ENCODE measurements at places on chromosomes 1 and 21. TPM values are rescaled to one million over a fixed set of nuclear protein-coding genes. Genes with fewer than 3 reads are reported as not detected.
A peak's percentile ranks its signal among the peaks of the same experiment; 100 is the strongest.

Gene TRAPPC10
- total RNA-seq: 43.5 TPM

Gene ATP1A2
- 7.9 TPM for total RNA-seq

Gene ROR1
- total RNA-seq: 23.2 TPM

Gene HENMT1
- 3.6 TPM for total RNA-seq

Gene HFM1
- total RNA-seq: 1.0 TPM

Gene CELA3B
- total RNA-seq: not detected

Gene CD5L
- total RNA-seq: 0.17 TPM

Gene BSDC1
- total RNA-seq: 80.5 TPM

Gene HES2
- 0.26 TPM for total RNA-seq

Gene HSD3B2
- not detected for total RNA-seq

DNA sequence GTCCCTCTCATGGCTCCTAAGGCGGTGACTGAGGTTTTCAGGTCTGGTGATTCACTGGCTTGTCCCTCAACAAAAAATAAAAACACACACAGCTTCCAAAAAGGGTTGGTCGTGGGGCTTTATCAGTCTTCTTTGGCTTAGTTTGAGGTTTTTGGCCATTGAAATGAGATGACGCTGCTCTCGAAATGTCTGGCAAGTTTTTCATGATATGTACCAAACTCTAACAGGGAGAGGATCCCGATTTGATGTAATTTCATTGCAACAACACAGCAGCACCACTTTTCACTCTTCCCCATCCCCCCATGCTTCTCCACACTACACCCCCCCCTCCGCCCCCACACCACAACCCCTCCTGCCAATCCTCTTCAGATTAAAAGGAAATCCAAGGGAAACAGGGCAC is 187.1 kb upstream of the NFIA start:
- DNase-seq: no peak
- no peaks in the 10 kb centered on the region for H3K36me3 ChIP-seq
- H3K27me3 ChIP-seq: no peaks in the 10 kb centered on the region
- no peaks in the 10 kb centered on the region for H3K4me1 ChIP-seq

GRCh38 chr1:62438163-62438562 is 1.3 kb downstream of the USP1 start:
- peaks cover 4% of the 10 kb centered on the region for H3K4me1 ChIP-seq
- H3K4me3 ChIP-seq: no peak overlapping the region
- no peaks in the 10 kb centered on the region for H3K27me3 ChIP-seq
- H3K36me3 ChIP-seq: peaks cover 2% of the 10 kb centered on the region
- peak; percentile 24 for DNase-seq

GRCh38 chr1:94039871-94040569 is 80.9 kb downstream of the ABCA4 start:
- no peak overlapping the region for H3K4me3 ChIP-seq
- H3K27ac ChIP-seq: no peak overlapping the region
- no peak for DNase-seq
- peaks cover 10% of the 10 kb centered on the region for H3K4me1 ChIP-seq

DNA sequence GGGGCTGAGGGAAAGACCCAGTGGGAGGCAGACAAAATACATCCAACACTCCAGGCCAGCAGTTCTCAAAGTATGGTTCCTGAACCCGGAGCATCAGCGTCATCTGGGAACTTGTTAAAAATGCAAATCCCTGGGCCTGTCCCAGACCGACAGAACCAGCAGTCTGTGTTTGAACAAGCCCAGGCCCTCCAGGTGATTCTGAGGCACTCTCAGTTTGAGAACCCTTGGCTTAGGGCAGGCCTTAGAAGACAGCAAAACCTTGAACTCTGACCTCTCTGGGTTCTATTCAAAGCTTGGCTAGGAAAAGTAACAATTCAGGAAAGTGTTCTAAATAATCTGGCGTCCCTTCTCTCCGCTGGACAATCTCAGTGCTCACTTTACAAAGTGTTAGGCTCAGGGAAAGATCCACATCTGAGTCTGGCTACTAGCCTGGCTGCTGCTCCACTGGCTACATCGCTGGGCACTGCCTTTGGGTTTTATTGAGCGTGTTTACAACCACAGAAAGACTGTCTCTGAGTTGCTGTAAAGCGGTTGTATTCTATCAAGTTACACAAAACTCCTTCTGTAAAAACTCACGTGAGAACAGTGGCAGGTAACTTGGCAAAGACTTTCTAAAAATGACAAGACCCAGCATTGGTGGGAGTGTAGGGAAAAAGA is 166.1 kb downstream of the HIVEP3 start:
- H3K27ac ChIP-seq: peak overlapping the region; percentile 52
- H3K36me3 ChIP-seq: no peaks in the 10 kb centered on the region
- DNase-seq: no peak
- no peaks in the 10 kb centered on the region for H3K27me3 ChIP-seq
- no peaks in the 10 kb centered on the region for H3K4me1 ChIP-seq

DNA sequence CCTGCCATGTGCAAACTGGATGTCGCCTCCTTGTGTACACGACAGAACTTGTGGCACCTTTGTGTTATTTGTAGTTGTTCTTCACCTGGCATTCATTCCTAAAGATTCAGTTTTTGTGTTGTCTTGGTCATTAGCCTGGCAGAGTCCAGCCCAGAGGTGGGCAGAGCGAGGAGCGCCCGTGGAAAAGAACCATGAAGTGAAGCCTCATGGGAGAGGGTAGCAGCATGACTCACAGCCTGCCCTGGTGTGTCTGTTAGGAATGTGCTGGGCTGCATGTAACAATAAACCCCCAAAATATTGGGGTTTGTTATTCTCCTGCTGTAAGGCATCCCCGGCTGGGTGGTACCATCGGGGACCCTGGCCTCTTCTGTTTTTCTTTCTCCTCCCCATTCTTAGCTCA is 124.9 kb upstream of the TMEM51 start:
- H3K27me3 ChIP-seq: no peaks in the 10 kb centered on the region
- no peak for DNase-seq
- H3K4me3 ChIP-seq: no peak overlapping the region
- H3K27ac ChIP-seq: no peak overlapping the region

GRCh38 chr1:236284291-236284721 is 2.5 kb upstream of the ERO1B start:
- no peaks in the 10 kb centered on the region for H3K36me3 ChIP-seq
- peaks cover 1% of the 10 kb centered on the region for H3K4me1 ChIP-seq
- H3K27me3 ChIP-seq: no peaks in the 10 kb centered on the region
- DNase-seq: no peak
- no peak overlapping the region for H3K27ac ChIP-seq
- H3K4me3 ChIP-seq: no peak overlapping the region

GRCh38 chr1:54968551-54968950 is 11.9 kb upstream of the TMEM61 start:
- H3K4me3 ChIP-seq: peak overlapping the region; percentile 8
- no peaks in the 10 kb centered on the region for H3K36me3 ChIP-seq

- H3K4me1 ChIP-seq: no peaks in the 10 kb centered on the region
- H3K36me3 ChIP-seq: no peaks in the 10 kb centered on the region
- DNase-seq: peak; percentile 58
- no peak overlapping the region for H3K27ac ChIP-seq
- H3K4me3 ChIP-seq: no peak overlapping the region
Observed at GRCh38 chr1:205444931-205445645, 10.8 kb downstream of the BLACAT1 start.

DNA sequence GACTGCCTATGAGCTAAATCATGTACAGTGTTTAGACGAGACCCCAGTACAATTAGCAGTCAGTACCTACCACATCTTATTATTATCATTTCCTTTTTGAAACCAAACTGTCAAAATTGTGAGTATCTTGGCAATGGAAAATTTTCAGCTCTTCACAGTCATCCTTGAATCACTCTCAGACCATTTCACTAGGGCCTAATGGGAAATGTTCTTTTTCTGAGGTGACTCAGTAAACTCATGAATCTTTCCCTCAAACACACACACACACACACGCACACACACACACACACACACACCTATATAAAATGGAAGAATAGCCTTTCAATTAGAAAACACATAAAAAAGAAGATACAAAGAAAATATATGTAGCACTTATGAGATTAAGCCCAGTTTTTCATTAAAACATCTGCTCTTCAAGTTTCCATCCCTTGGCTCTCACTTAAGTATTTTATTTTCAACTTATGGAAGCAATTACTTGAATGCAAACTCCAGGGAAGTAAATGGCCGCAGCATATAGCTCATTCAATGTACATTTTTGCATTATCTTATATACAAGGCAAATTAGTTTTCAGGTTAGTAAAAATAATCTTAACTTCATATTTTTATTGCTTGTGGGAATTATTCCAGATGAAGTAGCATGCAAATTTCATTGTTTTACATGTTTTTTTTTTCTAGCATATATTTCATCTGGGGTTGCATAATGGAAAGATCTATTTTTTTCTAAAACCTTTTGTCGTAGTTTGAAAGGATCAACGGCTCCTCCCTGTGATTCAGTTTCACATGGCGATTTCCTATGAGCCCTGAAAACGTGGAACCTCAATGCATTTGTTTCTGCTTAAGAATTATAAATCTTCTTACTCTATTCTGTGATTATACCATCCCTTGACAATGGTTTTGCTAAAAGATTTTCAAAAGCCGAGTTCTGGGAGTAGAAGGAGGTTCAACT is 46.3 kb upstream of the TMPRSS15 start:
- H3K27me3 ChIP-seq: no peaks in the 10 kb centered on the region
- no peak for DNase-seq
- no peaks in the 10 kb centered on the region for H3K4me1 ChIP-seq
- no peak overlapping the region for H3K27ac ChIP-seq
- H3K36me3 ChIP-seq: no peaks in the 10 kb centered on the region

- no peaks in the 10 kb centered on the region for H3K36me3 ChIP-seq
- no peak overlapping the region for H3K27ac ChIP-seq
- H3K4me1 ChIP-seq: no peaks in the 10 kb centered on the region
- no peak overlapping the region for H3K4me3 ChIP-seq
Observed at GRCh38 chr1:64599242-64599641, 129.3 kb downstream of the CACHD1 start.

DNA sequence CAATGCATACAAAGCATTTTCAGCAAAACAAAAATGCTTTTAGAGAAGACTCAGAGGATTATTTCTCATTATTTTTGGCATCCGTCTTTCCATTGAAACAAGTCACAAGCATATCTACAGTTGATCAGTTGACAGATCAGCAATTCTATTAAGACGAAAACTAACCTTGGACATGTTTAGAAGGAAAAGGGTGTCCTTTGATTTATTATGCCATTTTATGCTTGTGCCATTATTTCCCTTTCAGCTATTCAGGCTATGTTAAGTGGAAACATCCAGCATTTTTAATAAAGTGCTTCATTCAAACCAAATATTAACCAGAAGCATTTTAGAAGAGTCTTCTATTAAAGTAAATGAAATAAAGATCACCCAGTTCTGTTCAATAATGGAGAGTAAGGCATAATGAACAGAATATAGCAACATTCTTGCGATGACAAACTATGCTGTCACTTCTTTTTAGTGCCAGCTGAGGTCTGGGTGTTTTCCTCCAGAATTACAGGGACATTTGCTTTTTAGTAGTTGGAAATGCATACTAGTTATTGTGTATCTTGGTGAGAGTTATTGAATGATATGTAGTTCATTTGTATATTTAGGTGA is 481.4 kb downstream of the PLA2G4A start:
- no peak overlapping the region for H3K4me3 ChIP-seq
- H3K4me1 ChIP-seq: no peaks in the 10 kb centered on the region
- H3K27me3 ChIP-seq: peaks cover 2% of the 10 kb centered on the region
- no peaks in the 10 kb centered on the region for H3K36me3 ChIP-seq

GRCh38 chr1:44380666-44381177 is 24.3 kb upstream of the RNF220 start:
- no peaks in the 10 kb centered on the region for H3K36me3 ChIP-seq
- H3K27ac ChIP-seq: no peak overlapping the region
- no peak overlapping the region for H3K4me3 ChIP-seq
- H3K4me1 ChIP-seq: no peaks in the 10 kb centered on the region
- no peak for DNase-seq

DNA sequence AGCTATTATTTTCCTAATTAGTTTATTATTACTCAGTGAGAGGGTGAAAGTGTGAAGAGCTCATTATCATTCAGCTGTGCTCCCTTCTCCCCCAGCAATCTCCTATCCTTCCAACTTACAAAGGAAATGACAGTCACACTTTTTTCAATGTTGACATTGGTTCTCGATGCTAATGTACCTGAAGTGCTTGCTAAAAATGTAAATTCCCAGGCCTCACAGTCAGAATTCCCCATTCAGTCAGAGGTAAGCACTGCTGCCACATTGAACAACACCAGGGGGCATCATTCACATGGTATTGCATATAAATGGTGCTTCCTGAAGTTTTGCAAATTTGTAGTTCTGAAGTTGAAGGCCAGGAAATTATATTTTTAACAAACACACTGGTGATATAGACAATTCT is 132.7 kb upstream of the FOXD3 start:
- no peak for DNase-seq
- H3K27ac ChIP-seq: no peak overlapping the region
- no peaks in the 10 kb centered on the region for H3K4me1 ChIP-seq
- no peaks in the 10 kb centered on the region for H3K36me3 ChIP-seq
- H3K27me3 ChIP-seq: peaks cover 49% of the 10 kb centered on the region

All from lung (tissue), 17 donors.